ENCODE measurements at places on chromosomes 3 and 15.

DNA sequence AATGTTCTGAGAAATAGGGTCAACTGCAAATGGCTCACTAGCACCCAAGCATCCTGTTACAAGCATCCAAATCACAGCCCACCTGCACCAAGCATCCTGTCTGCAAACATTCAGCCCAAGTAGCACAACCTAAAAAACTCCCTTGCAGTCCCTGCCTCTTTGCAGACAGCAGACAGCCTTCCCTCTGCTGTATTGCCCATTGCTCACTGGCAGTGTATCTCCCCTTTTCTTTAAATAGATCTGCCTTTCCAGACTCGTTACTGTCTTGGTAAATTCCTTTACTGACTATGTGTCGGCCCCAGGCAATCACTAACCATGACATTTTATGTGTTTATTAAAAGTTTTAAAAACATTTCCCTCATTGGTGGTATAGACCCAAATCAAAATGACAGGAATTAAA, 155.4 kb downstream of the ADAMTSL3 start:
- no peak for DNase-seq

GRCh38 chr15:25931851-25932250, 68.7 kb upstream of the ATP10A start:
- no peak for DNase-seq

GRCh38 chr15:43505738-43506137, 11.7 kb upstream of the MAP1A start:
- no peak for DNase-seq

- DNase-seq = no peak
Measured at GRCh38 chr15:45156744-45157455, 27.1 kb downstream of the DUOX1 start.

GRCh38 chr15:100596792-100597191, 5.2 kb downstream of the LINS1 start:
- DNase-seq = peak; percentile 90

GRCh38 chr3:2568156-2568555, 469.5 kb downstream of the CNTN4 start:
- no peak for DNase-seq

DNA sequence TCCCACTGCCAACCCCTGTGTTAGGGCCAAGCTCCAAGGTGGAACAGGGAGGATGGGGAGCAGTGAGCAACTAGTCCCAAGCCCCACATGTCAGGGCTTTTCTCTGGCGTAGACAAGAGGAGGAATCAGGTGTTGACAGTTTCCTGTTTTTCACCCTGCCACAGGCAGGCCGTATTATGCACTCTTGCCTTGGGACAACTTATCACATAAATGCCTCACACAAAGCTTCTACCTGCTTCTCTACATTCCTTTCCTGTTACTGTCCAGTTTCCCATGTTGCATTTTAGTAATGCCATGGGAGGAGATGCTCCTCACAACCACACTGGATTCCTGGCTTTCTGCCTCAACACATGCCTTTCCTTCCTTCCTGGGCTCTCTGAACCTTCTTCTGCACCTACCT, 381.2 kb upstream of the ATP11B start:
- no peak for DNase-seq

DNA sequence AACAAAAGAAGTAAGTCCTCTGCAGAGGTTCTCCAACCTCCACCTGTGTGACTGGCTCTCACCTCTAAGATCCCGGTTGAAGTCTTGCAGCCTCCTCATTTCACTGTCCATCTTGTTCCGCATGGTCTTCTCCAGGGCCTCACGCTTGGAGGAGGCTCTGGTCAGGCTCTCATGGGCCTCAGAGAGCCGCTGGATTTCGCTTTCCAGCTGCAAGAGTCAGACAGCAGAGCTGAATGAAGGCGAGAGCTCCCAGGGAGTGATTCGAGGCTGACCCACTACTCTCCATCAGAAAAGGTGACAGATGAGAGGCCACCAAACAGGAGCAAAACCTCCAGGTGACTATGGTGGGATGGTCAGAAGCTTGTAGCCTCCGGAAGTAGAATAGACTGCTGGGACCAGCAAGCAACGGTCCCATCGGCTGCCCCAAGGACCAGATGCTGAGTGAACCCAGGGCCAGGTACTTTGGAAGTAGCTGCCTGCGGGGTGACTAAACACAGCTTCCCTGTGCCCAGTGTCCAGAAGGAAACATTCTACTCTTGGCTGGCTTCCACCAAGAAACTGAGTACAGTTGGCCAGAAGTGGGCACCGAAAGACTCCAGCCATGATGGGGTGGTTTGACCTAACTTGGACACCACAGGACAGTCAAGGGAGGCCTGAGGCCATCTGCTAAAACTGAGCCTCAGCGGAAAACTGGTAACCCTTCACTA, 7.9 kb downstream of the AMOTL2 start:
- no peak for DNase-seq

DNA sequence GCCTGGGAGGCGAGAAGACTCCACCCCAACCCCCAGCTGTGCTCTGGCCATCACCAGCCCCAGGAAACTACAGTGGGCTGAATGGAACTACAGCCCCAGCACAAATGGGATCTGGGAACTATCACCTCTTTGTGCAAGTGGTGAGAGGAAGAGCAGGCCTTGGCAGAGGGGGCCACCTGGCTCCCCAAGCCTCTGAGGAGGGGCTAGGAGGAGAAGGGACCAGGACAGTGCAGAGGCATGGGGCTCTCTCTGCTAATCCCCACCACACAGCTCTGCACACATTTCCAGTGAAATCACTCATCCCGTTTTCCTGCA, 31.6 kb downstream of the KY start:
- no peak for DNase-seq

- DNase-seq = no peak
Measured at GRCh38 chr3:35640190-35641165, 1.2 kb downstream of the ARPP21 start.

DNA sequence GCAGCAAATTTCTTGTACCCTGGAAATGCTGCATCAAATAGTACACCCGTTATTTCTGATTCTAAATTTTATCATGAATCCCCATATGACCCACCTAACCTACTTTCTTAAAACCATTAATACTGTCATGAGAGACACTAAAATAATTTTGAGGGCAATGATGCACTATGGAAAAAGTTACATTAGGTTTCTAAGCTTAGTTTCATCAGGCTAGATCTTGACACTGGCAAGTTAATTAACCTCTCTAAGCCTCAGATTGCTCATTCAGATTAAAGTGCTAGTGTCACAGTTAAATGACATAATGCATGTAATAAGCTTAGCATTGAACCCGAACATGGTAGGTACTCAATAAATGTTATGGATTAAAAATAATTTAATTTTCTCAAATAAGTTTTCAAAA, 8.2 kb downstream of the GOLIM4 start:
- no peak for DNase-seq

DNA sequence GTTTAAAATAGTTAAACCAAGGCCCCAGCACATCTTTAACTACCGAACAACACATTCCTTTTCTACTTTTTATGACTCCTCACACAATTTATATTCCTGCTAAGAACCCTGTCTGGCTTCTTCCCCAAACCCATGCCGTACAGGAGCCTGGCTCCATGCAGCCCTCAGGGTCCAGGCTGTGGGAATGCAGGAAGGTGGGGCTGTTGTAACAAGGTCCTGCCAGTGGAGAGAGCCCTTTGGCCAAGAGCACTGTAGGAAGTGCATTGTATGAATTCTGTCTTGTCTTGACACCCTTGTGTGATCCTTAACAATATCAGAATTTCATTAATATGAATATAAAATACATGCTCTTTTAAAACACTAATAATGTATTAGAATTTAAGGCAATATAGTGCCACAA, 563.8 kb downstream of the TBL1XR1 start:
- DNase-seq = no peak

DNA sequence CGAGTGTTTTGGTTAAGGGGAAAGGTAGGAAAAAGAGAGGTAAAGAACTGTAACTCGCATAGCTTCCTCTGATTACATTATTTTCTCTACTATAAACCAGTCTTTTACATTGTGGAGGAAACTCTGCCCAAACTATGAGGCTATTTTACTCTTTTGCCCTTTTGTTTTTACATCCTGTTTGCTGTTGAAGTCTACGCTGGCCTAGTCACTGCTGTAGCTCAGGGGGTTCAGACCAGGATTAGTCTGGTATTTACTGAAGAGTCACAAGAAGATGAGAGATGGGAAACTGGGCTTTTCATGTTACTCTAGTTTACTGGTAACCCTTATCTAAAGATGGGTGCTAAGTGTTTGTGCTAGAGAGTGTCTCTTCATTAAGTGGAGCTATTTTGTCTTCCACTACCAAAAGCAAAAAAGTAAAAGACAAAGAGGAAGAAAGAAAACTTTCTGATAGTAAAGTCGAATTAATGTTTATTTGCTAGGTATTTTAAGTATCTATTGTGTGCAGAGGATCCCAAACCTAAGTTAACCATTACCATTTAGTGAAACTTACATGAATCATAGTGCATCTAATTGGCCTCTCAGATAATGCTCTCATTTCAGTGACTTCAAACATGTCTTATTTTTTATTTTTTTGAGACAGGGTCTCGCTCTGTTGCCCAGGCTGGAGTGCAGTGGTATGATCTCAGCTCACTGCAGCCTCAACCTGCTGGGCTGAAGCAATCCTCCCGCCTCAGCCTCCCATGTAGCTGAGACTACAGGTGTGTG, 10.9 kb downstream of the RARB start:
- no peak for DNase-seq

GRCh38 chr3:118573912-118574311, 460.7 kb downstream of the IGSF11 start:
- no peak for DNase-seq

- DNase-seq = no peak
Measured at GRCh38 chr3:170725285-170725731, 139.4 kb upstream of the SLC7A14 start.

DNA sequence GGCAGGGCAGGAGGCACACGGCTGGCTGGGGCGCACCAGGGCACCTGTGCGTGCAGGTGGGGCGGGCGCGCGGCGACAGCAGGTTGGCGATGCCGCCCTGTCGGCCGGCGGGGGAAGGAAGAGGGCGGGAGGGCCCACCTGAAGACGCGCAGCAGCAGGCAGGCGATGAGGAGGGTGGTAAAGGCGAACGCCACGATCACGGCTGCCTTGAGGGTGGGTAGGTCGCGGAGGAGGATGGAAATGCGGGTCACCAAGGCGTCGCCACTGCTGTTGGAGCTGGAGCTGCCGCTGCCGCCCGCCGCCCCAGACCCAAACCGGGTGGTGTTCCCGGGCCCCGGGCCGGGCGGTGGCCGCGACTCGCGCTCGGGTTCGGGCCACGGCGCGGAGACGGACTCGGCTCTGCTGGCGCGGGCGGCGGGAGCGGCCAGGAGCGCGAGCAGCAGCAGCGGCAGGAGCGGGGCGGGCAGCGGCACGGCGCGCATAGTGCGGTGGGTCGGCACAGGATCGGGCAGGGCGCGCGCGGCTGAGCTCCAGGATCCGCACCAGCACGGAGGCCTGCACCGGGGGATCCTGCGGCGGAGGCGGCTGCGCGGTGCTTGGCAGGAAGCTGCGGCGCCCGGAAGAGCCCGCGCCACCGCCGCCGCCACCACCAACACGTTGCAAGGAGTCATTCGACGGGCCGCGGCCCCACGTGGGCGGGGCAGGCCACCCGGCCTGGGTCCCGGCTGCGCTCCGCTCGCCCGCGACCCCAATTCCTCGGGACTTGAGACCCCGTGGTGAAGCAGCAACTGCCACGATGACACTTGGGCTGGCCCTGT, at the start of gene FAM174B:
Gene FAM174B, minus strand, starts transcription at position 598 of the 818 bp plus-strand sequence.
- no peak for DNase-seq

DNA sequence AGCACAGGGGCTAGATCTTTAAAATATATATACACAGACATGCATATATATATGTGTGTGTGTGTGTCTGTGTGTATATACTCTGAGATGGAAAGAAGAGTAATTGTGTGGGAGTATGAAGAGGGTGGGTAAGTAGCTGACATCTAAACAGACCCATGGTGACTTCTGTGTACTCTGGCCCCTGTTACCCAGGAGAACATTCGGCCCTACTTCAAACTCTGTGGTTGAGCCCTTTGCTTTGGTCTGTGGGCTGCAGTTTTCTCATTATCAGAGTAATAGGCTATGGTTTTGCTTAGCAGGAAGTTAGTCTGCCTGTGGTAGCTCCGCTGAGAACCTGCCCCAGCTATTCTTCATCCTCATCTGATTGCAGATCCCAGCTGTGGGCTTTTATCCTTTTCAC, 141.4 kb downstream of the RBPMS2 start:
- no peak for DNase-seq

DNA sequence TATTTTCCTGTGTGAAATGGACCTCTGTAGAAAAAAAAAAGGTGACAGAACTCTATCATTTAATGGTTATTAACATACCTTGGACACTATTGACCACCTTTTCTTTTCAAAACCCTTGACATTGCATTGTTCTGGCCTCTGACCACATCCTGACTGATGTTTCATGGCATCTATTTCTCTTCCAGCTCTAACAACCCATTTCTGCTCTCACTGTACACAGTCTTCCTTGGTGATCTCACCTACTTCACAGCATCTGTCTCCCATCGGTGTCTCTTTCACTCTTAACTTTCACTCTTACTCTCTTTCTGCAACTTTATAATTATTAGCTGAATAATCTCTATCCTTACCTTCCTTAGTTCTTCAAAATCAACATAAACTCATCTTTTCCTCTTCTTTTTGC, 217.4 kb upstream of the CD96 start:
- DNase-seq = no peak

DNA sequence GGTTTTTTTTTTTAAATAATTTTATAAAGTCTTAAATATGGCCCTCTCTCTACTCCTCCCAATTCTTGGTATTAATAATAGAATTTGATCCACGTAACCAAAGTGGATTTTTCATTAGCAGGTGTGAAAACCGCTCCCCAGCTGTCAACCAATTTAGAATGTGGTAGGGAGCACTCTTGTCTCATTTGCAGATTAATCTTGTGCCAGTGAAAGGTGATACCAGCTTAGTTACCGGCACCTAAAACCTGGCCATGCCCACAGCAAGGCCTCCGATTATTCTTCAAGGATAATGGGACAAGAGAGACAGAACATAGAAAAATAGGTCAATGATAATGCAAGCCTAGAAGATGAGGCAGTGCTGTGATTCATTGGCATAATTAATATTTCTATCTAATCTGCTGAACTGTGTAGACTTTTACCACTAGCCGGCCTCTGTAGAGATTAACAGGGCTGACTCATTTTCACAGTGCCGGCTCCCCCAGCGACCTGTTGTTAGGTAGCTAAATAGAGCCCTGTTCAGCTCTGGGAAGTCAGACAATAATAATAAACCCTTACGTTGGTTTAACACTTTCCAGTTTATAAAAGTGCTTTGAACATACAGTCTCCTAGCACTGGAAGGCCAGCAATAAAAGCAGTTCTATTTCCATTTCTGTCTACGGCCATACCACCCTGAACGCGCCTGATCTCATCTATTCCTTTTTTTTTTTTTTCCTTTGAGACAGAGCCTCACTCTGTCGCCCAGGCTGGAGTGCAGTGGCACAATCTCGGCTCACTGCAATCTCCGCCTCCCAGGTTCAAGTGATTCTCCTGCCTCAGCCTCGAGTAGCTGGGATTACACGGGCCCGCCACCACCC, 102.9 kb downstream of the SHQ1 start:
- no peak for DNase-seq

DNA sequence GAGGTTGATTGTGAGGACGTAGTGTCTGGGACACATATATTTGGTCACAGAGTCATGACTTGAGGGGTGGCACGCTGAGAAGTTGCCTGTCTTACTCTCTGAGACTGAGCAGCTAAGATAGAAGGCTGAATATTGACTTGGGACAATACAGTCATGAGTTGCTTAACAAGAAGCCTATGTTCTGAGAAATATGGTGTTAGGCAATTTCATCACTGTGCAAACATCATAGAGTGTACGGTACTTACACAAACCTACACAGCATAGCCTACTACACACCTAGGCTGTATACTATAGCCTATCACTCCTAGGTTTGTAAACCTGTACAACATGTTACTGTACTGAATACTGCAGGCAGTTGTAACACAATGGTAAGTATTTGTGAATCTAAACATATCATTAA, 30.3 kb upstream of the SPESP1 start:
- DNase-seq = no peak
